ENCODE measurements at places on chromosomes 13 and 19. TPM values are rescaled to one million over a fixed set of nuclear protein-coding genes. Genes with fewer than 3 reads are reported as not detected.

KRTDAP gene
- total RNA-seq: not detected

FLT3LG gene
- 349 TPM for total RNA-seq

DAND5 gene
- total RNA-seq: not detected

TSSK6 gene
- 3.8 TPM for total RNA-seq

IGFL3 gene
- not detected for total RNA-seq

CD79A gene
- total RNA-seq: 1.6 TPM

GPALPP1 gene
- total RNA-seq: 25.4 TPM

ZNF90 gene
- 4.0 TPM for total RNA-seq

ZNF726 gene
- 3.3 TPM for total RNA-seq
